Naive thymus-derived CD8-positive, alpha-beta T cell (primary cell): ENCODE measurements at places on chromosomes 4 and X. TPM values are rescaled to one million over a fixed set of nuclear protein-coding genes. Genes with fewer than 3 reads are reported as not detected.

DNA sequence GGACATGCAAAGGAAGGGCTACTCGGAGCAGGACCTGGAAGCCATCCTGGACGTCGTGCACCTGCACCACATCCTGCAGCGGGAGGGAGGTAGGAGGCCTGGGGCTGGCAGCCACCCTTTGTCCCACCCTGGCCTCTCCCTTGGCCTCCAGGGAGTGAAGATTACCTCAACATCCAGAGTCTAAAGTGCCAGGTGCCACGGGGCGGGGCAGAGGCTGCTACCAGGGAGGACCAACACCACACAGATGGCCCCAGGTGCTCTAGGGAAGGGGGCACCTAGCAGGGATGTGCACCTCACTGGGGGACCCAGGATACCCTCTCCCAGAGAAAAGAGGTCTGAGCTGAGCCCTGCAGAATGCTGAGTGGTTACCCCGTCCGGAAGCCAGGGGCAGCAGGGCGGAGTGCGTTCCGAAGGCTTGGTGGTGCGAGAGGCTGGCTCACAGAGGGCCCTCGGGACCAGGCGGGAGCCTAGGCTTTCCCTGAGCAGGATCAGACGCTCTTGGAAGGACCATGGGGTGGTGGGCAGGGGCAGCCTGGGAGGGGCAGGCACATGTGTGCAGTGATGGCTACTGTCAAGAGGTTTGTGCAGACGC, 16.1 kb downstream of the ABCD1 start:
- no peak for DNase-seq

DNA sequence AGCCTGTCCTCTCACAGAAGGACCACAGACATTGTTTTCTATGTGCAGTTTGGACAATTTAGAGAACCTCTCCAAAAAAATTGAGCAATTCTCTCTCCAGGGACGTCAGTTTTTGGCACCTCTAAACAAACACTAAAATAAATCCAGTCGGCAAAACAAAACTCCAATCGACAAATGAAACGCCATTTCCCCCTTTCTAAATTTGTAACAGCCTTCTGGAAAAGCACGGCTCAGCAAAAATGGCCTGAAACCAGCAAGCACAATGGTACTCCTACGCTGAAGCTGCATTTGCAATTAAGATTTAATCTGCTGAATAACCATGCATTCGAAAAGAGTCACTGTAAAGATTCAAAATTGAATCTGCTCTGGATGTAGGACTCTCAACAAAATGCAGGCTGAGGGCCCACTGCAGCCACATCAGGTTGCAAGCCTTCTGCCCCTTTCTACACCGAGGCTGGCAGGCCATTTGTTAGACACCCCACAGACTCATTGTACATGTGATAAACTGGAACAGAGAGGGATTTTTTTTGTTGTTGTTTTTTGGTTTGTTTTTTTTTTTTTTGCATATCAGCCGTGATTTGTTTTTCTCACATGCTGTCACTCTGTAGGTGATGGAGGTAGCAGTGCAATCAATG, 79.9 kb upstream of the MAP3K15 start:
- DNase-seq = no peak

- DNase-seq = no peak
Measured at GRCh38 chr4:140048419-140048995, 105.5 kb downstream of the MAML3 start.

GRCh38 chrX:3345281-3346191, 916 bp downstream of the MXRA5 start:
- no peak for DNase-seq

DNA sequence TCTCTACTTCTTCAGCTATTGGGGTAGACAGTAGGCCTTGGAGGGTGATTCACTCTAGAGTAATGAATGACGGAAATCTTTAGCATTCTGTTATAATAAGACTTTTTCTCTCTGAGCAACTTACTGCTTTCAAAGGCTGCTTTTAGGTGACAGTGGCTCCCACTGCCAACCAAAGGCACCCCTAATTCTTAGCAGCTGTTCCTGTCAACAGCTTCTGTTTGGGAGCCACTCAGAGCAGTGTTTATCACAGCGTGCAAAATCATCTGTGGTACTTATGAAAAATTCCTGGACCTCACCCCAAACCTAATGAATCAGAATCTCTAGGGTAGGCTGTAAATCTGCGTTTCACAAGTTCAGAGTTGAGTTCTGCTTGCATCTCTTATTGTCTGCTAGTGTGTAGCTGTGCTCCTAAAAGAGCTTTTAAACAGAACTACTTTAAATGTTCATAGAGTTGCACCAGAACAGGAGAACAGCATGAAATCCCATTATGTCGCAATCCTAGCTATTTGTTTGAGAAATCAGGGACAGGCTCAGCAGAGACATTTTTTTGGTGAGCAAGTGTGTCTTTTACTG, 52.8 kb upstream of the POU4F2 start:
- no peak for DNase-seq

DNA sequence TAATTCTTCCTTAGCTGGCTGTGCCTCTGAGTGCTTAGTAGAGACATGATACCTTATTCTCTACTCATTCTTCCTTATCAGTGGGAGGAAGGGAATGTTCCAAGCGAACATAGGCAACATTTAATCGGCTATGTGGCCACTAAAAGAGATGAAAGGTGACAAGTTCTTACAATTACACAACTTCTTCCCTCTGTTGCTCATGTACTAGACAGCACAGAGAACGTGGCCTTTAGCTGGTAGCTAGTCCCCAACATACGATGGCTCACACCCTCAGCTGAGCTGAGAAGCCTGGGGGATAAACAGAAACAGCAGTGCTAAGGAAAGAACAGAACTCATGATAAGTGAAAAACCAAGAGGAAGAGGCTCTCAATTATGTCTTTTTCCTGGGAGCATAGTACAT, 52.2 kb downstream of the APOO start:
- DNase-seq = no peak

- DNase-seq = no peak
Measured at GRCh38 chr4:48222491-48222890, 47.1 kb downstream of the TEC start.

- DNase-seq = no peak
Measured at GRCh38 chrX:119735467-119735866, 22.9 kb upstream of the SOWAHD start.

DNA sequence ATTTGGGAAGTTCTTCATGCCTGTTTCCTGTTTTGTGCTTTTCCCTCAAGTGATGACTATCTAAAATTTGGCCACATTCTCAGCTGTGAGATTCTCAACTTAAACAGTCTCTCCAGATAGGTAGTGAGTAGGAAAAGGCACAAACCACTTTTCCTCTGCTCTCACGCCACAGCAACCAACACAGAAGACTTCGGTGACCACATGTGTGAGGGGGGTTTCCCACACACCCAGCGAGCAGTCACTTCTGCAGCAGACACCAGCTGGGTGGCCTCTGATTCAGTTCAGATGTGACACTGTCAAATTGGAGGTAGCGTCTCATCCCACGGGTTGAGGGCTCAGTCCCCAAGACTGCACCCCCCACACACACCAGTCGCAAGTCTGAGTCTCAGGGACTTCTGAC, 25.1 kb upstream of the CLDN34 start:
- DNase-seq = peak; percentile 22

DNA sequence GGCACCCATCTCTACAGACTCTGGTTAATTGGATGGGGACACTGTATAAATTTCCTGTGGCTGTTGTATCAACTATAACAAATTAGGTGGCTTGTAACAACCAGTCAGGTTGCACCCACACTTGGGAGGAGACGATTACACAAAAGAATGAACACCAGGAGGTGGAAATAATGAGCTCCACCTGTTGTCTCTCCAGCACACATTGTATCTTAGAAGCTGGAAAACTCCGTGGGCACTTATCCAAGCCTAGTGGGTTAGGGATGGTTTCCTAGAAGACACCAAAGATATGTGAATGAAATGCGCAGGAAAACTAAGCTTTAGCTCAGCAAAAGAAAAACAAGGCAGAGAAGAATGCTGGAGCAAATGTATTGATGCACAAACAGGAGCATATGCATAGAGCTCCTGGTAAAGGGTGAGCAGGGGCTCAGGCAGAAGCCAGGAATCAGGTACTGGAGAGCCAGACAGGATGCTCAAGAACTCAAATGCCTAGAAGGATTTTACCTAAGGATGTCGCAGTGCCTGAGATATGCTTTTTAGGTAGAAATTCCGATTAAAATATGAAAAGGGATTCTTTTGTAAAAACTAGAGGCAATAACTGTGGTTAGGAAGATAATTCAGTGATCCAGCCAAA, 111.7 kb downstream of the GALNTL6 start:
- DNase-seq = no peak

- no peak for DNase-seq
Measured at GRCh38 chr4:144574000-144574399, 72.0 kb upstream of the HHIP start.

GRCh38 chrX:121598356-121598755, 550.9 kb downstream of the GLUD2 start:
- DNase-seq = no peak

DNA sequence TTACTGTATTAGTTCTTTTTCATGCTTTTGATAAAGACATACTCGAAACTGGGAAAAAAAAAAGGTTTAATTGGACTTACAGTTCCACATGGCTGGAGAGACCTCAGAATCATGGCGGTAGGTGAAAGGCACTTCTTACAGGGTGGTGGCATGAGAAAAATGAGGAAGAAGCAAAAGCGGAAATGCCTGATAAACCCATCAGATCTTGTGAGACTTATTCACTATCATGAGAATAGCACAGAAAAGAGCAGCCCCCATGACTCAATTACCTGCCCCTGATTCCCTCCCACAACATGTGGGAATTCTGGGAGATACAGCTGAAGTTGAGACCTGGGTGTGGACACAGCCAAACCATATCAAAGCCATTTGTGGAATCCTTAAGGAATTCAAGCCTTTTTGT, 1238.9 kb downstream of the ADGRL3 start:
- no peak for DNase-seq

- DNase-seq = no peak
Measured at GRCh38 chrX:146602246-146602645, 207.3 kb upstream of the CXorf51B start.

GRCh38 chr4:53315300-53315699, 50.6 kb downstream of the SCFD2 start:
- no peak for DNase-seq

DNA sequence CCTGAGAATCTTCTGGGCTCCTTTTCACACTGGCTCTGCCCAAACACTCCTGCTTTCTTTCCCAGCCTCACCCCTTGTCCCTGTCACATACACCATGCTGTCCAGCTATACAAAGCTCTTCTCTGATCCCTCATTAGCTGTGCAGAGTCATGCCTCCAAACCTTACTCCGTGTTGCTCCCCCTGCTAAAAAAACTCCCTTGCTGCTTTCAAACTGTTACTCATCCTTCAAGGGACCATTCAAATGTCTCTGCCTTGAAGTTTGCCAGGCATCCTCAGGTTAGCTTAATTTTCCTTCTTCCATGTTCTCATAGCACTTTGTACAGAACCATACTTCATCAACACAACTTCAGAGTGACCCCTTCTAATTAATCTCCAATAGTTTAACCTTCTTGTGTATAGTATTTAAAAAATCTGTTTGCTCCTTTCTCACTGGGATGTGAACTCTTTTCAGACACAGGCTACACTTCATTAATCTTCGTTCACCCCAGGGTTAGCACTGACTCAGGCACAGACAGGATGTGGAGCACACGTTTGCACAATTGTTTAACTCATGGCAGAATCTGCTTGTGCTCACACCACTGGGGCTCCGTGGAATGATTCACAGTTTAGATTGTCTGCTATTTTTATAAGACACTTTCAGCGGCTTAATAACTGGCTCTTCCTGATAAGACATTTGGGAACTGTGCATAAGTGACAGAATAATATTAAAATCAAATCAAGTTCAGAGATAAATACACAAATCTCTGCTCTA, 21.4 kb upstream of the SEL1L3 start:
- DNase-seq = no peak

DNA sequence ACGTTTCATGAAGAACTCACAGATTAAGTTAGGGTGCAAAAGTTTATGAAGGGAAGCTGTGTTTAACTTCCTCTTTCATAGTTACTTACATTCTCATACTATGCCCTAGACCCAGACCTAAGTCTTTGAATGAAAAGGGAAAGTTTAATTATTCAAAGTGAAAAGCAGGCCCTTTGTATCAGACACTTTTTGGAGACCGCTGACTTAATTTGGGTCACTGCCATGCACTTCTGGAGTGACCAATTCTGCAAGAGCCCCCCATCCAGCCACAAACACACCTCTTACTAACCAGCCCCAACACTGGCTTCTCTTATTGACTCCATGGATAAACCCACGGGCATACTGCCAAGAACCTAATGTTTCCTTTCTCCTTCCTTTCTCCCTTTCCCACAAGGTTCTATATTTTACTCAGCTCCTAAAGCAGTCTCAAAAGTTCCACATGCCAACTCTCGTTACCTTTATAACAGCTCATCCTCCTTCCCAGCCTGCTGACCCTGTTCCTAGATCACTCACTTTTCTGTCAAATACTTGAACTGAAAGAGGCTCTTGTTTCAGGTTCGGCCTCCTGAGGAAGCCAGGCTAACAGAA, 34.5 kb downstream of the ABCE1 start:
- DNase-seq = no peak

DNA sequence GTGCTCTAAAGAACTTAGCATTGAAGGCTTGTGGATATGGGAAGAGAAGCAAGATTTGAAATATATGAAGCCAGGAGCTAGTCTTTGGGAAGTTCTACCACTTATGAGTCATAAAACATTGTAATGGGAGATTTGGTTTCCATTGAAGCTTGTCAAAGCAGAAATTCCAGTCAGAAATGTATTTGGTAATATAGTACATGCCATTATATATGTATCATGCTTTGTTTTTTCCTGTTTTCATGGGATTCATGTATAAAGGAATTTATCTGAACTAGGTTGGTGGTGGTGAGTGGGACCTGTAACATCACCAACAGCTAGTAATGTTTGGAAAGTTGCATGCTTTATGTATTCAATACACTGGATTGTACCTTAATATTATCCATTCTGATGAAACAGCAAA, 14.6 kb upstream of the DCAF8L2 start:
- no peak for DNase-seq

- DNase-seq = no peak
Measured at GRCh38 chr4:14083150-14083549, 455.6 kb upstream of the BOD1L1 start.

DNA sequence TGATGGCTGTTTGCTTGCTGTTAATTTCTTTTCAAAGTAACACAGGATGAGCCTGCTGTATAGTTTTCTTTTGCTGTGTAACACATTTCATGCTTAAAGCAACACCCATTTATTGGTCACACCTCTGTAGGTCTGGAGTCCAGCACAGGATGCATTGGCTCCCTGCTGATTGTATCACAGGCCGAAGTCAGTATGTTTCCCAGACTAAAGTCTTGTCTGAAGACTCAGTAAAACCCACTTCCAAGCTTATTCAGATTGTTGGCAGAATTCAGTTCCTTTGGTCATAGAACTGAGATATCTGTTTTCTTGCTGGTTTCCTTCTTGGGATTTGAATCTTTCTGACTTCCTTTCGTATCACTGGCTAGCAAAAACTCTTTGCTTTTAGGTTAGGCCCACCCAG, 54.3 kb downstream of the LRP2BP start:
- DNase-seq = no peak

ARHGAP36 gene
- not detected for total RNA-seq

PNCK gene
- not detected for total RNA-seq

PLAC8 gene
- 222 TPM for total RNA-seq

PQBP1 gene
- total RNA-seq = 68.8 TPM

PAGE2 gene
- total RNA-seq = not detected
